ENCODE measurements at places on chromosomes 12 and 14.

- no peak for DNase-seq
Observed at GRCh38 chr12:49187184-49187583, 1.7 kb downstream of the TUBA1A start.

GRCh38 chr12:104426926-104427546 is 29.7 kb upstream of the CHST11 start:
- DNase-seq, result no peak

GRCh38 chr12:121953695-121954094 is 35.3 kb downstream of the CFAP251 start:
- DNase-seq, result no peak

DNA sequence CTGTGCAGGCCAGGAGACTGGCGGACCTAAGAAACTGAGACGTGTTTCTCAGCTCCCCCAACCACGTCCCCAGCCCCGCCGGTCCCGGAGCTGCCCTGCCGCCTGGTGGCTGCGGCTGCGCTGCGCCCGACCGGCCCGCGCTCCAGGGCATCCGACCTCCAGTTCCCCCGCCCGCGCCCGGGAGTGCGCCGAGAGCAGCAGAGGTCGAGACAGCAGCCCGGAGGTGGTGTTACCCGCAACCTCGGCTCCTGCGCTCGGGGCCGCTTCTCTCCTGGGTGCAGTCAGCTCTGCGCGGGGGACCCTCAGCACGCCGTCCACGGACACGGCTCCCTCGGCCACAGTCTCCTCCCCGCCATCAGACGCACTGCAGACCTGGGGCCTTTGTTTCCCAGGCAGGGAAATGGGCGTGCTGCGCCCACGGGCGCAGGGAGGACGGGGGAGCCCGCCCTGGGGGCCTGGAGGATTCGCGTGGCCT is 21.6 kb upstream of the GPR132 start:
- DNase-seq, result peak; percentile 90

GRCh38 chr12:8035440-8036010 is 3.0 kb downstream of the FOXJ2 start:
- no peak for DNase-seq

GRCh38 chr12:21547437-21547836 is 21.3 kb downstream of the SPX start:
- no peak for DNase-seq

DNA sequence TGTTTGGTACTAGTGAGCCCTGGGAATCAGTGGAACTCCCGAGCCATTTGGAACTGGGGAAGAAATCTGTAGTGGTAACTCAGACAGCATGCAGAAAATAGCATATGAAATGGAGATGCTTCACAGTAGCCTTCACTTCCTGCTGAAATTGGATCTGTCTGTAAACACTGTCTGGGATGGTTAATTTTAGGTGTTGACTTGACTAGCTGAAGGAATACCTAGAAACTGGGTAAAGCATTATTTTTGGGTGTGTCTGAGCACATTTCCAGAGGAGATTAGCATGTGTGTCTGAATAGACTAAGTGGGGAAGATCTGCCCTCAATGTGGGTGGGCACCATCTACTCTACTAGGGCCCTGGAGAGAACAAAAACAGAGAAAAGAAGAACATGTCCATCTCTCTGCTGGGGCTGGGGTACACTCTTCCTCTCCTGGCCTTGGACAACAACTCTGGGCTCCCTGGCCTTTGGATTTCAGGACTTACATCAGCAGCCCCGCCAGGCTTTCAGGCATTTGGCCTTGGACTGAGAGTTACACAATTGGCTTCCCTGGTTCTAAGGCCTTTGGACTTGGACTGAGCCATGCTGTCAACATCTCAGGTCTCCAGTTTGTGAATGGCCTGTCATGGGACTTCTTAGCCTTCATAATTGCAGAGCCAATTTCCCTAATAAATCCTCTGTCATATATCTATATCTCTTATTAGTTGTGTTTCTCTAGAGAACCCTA is 14.0 kb upstream of the CRADD start:
- no peak for DNase-seq

- DNase-seq, result no peak
Observed at GRCh38 chr12:106101803-106102202, 37.0 kb downstream of the NUAK1 start.

DNA sequence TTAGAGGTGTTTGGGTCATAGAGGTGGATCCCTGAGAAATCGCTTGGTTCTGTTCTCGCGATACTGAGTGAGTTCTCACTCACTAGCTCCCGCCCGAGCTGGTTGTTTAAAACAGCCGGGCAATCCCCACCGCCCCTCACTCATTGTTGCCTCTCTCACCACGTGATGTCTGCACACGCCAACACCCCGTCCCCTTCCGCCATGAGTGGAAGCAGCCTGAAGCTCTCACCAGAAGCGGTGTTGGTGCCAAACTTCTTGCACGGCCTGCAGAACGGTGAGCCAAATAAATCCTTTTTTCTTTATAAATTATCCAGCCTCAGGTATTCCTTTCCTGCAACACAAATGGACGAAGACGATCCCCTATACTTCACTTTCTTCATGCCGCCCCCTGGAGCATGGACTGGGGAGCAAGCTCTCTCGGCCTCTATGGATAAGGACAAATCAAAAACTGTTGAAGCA is 45.4 kb upstream of the CCND2 start:
- no peak for DNase-seq

GRCh38 chr12:129599406-129599805 is 304.4 kb downstream of the TMEM132D start:
- no peak for DNase-seq

DNA sequence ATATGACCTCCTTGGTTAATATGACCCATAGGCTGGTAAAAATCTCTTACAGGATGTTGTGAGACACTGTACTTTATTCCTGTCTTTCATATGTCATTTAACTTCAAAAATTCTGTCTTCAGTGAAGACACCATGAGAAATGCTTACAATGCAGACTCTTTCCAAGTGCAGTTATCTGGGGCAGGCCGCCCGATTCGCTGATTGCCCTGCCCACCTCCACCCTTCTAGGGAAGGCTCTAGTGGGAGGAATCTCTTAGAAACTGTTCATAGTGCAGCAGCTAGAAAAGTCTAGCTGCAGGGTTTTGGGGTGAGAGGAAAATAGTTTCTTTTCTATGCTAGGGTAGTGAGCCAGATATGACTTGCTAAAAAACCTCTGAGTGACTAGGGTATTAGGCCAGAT is 15.0 kb upstream of the CIPC start:
- DNase-seq, result no peak

- no peak for DNase-seq
Observed at GRCh38 chr12:115337693-115338543, 653.9 kb upstream of the TBX3 start.

DNA sequence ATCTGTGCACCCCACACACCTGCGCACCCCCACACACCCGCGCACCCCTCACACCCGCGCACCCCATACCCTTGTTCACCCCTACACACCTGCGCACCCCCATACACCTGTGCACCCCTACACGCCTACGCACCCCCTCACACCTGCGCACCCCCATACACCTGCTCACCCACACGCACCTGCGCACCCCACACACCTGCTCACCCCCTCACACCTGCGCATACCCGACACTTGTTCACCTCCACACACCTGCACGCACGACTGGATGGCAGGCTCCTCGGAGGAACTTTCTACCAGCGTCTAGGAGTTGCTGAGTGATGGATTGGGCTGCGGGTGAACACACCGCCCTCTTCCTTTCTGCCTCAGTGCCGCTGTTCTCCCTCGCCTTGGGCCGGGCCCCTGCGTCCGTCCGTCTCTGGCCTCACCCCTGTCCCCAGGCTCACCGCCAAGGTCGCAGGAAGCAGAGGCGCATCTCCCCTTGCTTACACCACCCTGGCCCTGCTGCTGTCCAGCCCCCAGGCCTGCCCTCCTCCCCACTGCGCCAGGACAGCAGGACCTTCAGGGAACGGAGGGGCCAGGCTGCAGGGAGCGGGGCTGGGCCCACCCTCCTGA is 20.7 kb upstream of the TMEM106C start:
- DNase-seq, result no peak

GRCh38 chr14:53943751-53944083 is 12.9 kb downstream of the BMP4 start:
- no peak for DNase-seq

DNA sequence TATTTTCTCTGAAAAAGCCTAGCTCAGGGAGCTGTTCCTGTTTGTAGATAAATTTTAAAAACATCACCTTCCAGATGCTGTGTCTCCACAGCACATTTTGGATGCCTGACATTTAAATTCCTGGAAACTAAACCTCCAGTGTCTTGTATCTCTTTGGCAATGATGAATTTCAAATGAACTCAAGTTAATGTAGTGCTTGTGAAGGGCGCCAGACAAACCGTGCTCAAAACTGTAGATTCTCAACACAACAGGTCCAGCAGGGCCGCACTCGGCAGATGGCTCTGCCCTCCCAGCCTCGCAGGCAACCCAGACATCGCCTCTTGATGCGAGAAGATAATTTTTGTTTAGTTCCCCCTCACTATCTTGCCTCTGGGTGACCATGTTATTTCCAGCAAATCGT is 432.9 kb downstream of the VRK1 start:
- DNase-seq, result no peak

- DNase-seq, result no peak
Observed at GRCh38 chr12:111850526-111850925, 8.5 kb downstream of the MAPKAPK5 start.

- no peak for DNase-seq
Observed at GRCh38 chr14:90567191-90567590, 170.4 kb downstream of the CALM1 start.

DNA sequence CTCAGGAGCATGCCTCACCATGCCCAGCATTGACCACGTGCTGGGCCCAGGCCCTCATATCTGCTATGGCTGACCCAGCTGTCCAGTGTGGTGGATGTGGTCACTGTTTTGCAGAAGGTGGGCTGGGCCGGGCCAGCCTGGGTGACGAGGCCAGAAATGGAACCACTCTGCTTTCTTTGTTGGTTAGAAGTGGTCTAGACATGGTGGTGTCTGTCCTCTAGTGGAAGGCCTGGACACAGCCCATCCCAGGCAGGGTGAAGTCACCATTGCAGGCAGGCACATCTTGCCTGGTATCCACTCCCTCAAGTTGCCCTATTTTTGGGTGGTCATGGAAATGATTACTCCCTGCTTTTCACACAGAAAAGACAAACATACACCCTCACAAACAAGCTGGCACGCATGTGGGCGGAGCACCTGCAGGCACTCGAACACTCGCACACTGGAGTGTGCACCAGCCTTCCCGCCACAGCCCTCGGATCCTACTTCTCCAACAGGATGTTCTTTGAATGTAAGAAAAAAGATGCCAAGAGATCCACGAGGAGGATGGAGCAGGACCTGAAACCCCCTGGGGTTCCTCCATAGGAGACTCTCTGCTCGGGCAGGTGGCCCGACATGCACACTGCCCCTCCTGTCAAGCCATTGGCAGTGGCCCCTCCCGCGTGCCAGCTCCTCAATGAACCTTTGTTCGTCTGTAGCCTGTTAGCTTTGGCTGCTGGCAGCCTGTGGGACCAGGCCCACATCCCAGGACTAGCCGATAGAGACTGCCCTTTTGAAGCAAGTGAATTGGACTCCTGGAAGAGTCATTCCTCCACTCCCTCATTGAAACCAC is 38.4 kb downstream of the MLXIP start:
- DNase-seq, result no peak

DNA sequence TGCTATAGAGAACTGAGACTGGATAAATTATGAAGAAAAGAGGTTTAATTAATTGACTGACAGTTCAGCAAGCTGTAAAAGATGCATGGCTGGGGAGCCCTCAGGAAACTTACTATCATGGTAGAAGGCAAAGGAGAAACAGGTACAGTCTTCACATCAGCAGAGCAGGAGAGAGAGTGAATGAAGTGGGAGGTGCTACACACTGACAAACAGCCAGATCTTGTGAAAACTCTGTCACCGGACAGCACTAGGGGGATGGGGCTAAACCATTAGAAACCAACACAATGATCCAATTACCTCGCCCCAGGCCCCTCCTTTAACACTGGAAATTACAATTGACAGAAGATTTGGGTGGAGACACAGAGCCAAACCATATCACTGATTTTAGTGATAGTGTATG is 682.4 kb downstream of the SLC16A7 start:
- DNase-seq, result no peak

GRCh38 chr14:74645756-74646470 is 33.9 kb upstream of the LTBP2 start:
- DNase-seq, result no peak

All from activated T-cell treated with anti-CD3 and anti-CD28 coated beads, Interleukin-2, amount 50 U/mL, for 1 hour (primary cell).